ENCODE measurements at places on chromosomes 6 and 20.

GRCh38 chr6:137313928-137314855 lies 95.0 kb upstream of the IFNGR1 start:
- peak; percentile 68 for DNase-seq

DNA sequence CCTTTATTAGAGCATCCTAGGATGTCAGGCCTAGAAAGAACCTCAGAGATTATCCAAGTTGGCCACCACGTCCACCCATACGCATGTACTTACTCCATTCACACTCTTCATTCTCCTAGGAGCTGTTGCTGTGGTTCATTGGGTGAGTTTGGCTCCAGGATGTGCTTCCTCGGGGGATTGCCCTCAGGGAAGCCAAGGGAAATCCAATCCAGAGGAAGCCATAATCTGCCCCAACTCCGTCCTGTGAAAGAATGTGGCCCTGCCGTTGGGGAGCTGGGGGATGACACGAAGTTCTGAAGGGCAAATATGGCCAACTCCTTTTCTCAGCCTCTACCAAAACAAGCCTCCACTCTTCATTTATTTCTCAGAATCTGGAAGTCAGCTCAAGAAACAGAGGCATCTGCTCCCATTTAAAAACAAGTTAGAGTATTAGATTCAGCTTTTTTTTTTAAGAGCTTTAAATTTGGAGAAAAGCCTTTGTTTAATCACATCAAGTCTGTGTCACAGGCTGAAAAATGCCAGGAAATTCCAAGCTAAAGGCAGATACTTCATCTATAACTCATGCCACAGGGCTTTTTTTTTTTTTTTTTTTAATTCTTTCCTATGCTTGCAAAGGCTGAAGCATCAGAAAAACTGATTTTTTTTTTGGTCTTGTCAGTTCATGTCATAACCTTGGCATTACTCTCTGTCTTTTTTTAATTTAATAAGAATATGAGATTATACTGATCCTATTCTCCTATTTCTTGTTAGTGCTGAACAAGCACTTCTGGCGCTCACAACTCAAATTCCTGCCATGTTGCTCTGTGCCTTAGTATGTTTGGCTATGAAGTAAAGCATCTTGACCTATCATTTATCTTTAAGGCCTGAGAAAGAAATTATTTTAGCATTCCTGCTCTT lies 480.9 kb upstream of the MARCKS start:
- DNase-seq: no peak

GRCh38 chr6:147298461-147298860 lies 94.2 kb downstream of the STXBP5 start:
- DNase-seq: no peak

- DNase-seq: no peak
Measured at GRCh38 chr6:11002176-11002575, 41.9 kb downstream of the ELOVL2 start.

DNA sequence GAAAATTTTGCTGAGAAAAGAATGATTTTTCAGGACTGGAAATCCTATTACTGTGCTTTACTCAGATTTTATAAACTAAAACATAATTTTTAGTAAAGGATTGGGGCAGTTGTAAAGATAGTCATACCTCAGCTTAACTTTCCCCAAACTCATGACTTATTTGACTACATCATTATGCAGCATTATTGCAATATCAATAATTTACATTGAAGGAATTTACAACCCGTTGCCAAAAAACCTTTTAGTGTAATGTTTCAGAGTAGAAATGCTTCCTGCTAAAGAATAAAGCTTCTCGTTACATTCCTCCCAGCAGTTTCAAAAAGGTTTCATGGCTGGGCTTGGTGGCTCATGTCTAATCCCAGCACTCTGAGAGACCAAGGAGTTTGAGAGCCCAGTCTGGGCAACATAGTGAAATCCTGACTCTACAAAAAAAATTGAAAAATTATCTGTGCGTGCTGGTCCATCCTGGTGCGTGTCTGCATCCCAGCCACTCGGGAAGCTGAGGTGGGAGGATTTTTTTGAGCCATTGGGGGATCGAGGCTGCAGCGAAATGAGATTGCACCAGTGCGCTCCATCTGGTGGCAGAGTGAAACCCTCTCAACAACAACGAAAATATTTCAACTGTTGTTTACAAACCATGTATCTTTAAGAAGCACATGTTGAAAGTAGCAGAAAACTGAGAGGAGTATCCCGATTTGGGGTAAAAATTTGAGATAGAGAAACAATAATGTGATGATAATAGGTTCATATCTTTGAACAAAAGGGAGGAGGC lies 4.4 kb downstream of the AMD1 start:
- no peak for DNase-seq

GRCh38 chr6:137912813-137913212 lies 45.8 kb downstream of the TNFAIP3 start:
- no peak for DNase-seq

DNA sequence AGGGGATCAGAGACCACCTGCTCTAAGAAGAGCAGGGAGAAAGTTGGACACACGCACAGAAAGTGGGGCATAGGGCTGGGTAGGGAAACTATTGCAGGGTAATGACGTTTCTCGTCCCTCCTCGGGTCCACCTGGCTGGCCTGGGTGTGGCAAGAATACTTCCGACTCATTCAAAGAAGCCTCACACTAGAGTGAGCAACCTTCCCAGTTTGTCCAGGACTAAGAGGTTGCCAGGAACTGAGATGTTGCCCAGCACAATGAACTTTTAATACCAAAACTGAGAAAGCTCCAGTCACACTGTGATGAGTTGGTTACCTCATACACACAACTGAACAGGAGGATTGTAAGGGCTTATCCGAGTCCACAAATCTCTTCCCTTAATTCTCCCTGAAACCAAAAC lies 74.5 kb upstream of the ADGRF1 start:
- no peak for DNase-seq
